ENCODE measurements at places on chromosomes 4 and X.

DNA sequence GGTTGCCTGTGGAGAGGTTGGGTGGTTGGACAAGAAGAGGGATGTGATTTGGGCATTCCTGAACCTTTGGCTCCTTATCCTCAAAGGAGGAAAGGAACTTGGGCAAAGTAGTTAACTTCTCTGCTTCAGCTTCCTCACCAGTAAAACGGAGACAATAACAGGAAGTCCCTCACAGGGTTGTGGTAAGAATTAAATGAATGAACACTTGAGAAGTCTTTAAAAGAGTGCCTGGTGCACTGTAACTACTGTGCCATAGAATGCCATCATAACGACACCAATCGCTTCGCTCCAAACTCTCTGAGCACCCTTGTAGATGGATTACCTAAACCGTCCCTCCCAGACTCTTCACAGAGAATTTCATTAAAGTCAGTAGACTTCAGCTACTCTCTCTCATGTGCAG is 10.5 kb downstream of the ZCCHC18 start:
- no peak for DNase-seq

GRCh38 chrX:31036895-31037294 is 34.9 kb downstream of the FTHL17 start:
- DNase-seq, result no peak

DNA sequence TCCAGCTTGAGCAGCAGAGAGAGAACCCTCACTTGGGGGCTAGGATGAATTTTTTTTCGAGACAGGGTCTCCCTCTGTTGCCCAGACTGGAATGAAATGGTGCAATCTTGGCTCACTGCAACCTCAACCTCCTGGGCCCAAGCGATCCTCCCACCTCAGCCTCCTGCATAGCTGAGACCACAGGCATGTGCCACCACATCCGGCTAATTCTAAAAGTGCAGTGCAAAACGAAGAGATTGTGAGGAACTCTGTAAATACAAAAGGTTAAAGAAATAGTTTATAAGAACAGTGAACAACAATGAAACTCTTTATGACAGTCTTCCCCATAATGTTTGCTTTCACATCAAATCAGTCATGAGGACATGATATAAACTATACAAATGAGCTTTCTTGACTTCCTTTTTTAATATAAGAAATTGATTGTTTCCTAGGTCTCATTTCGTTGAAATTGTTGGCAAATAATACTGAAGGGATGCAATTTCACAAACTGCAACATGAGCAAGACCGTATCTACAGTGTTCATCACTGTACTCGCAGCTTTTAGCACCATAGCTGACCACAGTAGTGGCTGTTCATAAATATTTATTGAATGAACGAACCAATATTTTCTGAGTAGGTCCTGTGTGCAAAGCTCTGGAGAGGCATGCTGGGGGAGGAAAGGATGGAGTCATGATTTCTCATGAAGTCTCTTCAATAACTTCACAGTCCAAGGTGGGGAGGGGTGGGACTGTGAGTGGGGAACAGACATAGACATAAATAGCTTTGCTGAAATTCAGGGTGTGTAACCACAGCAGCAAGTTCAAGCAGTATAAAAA is 116.1 kb downstream of the SHROOM3 start:
- no peak for DNase-seq

DNA sequence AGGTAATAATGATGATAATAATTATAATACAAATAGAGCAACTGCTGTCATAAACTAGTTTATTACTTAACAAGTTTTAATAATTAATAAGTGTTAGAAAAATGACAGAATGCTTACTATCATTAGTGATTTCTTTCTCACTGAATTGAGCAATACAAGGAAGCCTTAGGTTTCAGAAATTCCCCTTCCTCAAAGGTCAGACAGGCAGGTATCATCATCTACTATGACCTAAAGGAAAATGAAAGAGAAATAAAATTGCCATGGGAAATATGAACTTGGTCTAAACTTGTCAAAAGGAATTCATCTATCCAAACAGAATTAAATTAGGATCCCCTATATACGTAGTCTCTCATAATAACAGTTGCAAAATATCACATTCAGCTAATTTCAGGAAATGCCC is 56.3 kb upstream of the SLC7A11 start:
- no peak for DNase-seq

GRCh38 chr4:48333587-48333986 is 7.7 kb upstream of the SLAIN2 start:
- DNase-seq, result no peak

GRCh38 chr4:110049951-110050925 is 137.6 kb downstream of the EGF start:
- DNase-seq, result no peak

DNA sequence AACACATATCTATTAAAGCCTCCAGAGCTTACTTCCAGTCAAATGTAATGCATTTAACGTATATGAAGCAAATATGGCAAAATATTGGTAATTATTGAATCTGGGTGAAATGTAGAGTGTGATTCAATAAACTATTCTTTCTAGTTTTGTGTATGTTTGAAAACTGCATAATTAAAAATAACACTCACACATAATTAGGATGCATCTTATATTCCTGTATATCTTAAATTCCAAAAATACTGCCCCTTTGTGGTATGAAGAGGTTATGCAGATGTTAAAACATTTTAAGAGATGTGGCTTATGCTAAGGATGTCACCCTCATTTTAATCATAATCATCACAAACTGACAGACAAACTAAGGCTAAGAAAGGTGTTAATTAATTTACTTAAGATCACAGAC is 182.9 kb downstream of the COX18 start:
- DNase-seq, result no peak

GRCh38 chrX:11408783-11409182 is 115.6 kb downstream of the AMELX start:
- no peak for DNase-seq

DNA sequence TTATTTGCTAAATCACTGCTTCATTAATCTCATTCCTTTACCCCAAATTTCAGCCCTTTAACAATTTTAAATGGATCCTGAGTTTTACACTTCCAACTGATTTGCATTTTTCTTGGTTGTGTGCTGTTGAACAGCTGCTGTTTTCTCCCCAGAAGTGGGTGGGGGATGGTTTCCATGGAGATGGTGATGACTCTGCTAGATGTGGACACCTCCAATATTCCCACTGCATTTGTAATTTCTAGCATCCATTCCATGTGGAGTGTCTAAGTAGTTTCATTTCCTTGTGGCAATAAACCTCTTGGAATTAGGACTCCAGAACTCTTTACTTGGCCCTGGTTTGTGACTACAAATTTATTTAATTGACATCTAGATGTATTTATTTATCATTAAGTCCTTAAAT is 330.4 kb downstream of the GBA3 start:
- no peak for DNase-seq

- DNase-seq, result no peak
Measured at GRCh38 chr4:133865612-133866327, 335.8 kb downstream of the PABPC4L start.

DNA sequence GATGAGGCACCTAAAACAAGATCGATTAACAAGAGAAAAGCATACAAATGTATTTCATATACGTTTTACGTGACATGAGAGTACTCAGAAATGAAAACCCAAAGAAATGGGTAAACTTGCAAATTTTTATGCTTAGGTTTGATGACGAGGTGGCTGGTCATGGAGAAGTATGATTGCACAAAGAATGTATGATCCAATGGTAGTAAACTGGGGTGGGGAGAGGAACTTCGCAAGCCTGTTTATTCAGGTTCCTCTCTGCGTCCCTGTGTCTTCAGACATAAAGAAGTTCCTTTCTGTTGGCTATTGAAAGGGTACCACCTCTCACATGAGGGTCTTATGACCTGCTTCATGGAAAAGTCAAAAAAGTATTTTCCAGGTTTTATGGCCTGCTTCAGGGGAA is 309.2 kb downstream of the BCOR start:
- no peak for DNase-seq

DNA sequence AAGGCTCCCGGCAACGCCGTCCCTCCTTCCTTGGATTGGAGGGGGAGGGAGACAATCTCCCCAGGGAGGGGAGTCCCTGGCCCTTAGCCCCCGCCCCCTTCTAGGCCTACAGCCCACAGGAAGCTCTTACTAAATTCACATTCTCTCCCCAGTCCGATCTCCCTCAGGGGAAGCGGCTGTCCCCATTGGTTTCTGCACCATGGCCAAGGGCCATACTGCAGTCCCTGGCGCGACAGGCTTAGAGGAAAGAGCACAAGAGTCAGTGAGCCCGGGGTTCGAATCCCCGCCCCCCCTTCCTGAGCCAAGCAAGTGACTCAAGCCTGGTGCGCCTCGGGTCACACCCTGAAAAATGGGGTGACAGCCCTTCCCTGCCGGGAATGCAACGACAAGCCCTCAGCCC is 1.1 kb downstream of the ABLIM2 start:
- no peak for DNase-seq

DNA sequence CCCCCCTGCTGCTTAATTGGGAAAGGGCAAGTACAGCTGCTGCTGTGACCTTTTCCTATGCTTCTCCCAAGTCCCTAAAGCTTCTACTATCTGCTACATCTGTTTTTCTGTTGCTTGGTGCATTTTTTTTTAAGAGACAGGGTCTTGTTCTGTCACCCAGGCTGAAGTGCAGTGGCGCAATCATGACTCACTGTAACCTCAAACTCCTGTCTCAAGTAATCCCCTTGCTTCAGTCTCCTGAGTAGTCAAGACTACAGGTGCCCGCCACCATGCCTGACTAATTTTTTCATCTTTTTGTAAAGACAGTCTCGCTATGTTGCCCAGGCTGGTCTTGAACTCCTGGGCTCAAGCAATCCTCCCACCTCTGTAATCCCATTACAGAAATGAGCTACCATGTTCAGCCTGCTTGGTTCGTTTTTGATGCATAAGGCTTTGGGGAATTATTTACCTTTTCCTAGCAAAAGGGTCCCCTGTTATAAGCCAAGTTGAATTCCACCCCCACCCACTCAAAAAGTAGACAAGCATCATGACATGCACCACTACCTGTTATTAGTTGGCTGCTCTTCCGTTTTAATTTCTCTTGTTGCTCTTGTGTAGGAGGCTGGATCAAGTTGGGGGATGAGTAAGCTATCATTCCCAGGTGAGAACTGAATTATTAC is 39.6 kb downstream of the DGKK start:
- DNase-seq, result no peak

GRCh38 chr4:123476089-123476488 is 79.5 kb downstream of the SPRY1 start:
- DNase-seq, result no peak
